Esophagus squamous epithelium (tissue), 5 donors: ENCODE measurements at places on chromosomes 2 and 18.
A peak's percentile ranks its signal among the peaks of the same experiment; 100 is the strongest.

- DNase-seq: no peak
Measured at GRCh38 chr2:204486805-204487204, 58.5 kb upstream of the PARD3B start.

DNA sequence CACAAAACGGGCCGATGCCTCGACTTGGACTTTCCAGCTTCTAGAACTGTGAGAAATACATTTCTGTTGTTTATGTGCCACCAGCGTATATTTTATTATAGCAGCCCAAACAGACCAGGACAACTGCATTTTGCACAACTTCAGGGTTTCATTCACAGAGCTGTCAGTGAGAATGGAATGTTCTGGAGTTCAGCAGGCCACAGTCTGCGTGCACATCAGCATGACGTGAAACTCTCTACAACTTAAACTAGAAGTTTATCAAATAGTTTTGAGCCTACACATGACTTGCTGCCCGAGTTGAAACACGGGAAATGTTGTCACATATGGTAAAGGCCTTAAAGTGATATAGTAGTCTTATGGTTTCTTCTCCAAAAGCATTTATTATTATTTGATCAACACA is 3.9 kb upstream of the TRIB2 start:
- no peak for DNase-seq

GRCh38 chr18:55088000-55088401 is 128.7 kb upstream of the CCDC68 start:
- DNase-seq: no peak

- no peak for DNase-seq
Measured at GRCh38 chr2:55887901-55888624, 35.5 kb downstream of the EFEMP1 start.

- DNase-seq: no peak
Measured at GRCh38 chr2:159623436-159623835, 7.1 kb upstream of the BAZ2B start.

GRCh38 chr2:224976629-224977525 is 65.4 kb downstream of the DOCK10 start:
- DNase-seq: no peak

DNA sequence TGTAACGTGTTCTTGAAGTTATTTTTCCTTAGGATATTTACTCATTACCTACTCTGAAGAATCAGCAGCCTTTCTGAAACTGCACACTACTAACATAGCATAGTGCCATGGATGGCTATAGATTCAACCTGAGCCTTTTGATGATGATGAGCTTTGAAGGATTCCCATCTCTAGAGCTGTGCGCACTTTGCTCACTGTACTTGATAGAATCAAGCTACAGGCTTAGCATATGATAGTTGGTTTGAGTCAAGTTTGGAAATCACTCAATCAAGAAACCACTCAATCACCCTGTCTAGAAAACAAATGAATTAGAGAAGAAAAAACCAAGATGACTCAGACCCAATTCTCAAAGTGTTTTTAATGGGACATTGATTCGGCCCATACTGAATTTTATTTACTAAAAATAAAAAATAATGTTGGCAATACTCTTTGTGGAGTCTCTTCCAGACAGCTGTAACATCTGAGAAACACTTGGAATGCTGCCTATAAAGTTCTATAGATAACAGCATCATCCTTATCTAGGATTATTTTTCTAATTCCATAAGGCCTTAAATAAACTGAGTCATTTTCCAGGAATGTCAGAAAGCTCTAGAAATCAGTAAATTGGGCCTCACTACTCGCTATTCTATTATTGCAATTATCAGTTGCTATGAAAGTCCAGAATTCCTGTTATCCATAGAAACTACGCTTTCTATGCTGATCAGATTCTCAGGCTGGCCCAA is 259.0 kb upstream of the ERBB4 start:
- DNase-seq: no peak

GRCh38 chr18:78849458-78849857 is 130.2 kb upstream of the SALL3 start:
- no peak for DNase-seq

GRCh38 chr2:29080886-29081743 is 6.8 kb upstream of the PCARE start:
- no peak for DNase-seq

DNA sequence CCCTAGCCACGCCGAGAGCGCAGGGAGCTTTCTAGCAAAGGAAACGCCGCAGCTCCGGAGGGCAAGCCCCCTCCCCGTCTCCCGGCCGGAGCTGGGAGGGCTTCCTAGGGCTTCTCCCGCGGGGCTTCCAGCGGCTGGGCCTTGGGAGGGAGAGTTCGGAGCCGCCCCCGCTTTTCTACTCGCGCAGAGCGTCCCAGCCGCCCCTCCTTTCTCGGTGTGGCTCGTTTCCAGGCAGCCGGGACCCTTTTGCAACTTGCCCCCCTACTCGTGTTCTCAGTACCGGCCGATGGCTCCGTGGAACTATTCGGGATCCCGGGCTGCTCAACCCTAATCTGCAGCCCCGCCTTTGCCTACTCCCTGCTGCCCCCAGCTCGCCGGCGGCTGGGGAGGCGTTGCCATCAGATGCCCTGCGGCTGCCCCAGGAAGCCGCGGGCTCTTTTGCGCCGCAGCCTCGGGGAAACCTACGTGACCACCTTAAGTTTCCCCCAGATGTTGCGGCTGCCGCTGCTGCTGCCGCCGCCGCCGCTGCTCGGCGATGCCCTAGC is 1.5 kb upstream of the NR4A2 start:
- peak; percentile 40 for DNase-seq

- DNase-seq: no peak
Measured at GRCh38 chr2:222248256-222248655, 50.5 kb downstream of the PAX3 start.

DNA sequence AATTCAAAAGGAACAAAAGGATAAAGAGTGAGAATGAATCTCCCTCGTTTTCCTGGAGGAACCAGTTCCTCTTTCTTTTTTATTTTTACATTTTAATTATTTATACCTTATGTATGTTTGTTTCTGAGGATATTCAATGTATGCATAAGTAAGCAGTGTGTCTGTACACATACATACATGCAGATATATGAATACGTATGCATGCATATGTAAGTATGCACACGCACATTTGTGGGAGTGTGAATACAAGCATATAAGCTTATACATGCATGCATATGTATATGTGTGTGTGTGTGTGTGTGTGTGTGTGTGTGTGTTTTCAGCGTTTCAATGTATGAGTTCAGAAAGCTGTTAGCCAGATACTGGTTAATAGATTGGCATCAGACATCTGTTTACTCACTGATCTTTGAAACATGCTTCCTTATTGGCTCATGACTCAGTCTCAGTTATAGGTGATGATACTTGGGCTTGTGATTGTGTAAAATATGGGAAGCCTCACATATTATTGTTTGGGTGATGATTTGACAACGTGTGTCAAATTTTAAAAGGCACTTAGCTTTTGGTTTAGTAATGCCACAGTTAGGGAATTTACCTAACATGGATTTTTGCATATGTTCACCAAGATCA is 279.7 kb upstream of the TRIB2 start:
- no peak for DNase-seq

GRCh38 chr2:150388289-150388625 is 99.2 kb downstream of the RND3 start:
- no peak for DNase-seq
